ENCODE measurements at places on chromosomes 16 and 17.

GRCh38 chr17:57132663-57133062 lies 47.6 kb downstream of the AKAP1 start:
- DNase-seq = no peak

GRCh38 chr16:69890114-69890891 lies 60.8 kb upstream of the CLEC18A start:
- DNase-seq = peak; percentile 97

DNA sequence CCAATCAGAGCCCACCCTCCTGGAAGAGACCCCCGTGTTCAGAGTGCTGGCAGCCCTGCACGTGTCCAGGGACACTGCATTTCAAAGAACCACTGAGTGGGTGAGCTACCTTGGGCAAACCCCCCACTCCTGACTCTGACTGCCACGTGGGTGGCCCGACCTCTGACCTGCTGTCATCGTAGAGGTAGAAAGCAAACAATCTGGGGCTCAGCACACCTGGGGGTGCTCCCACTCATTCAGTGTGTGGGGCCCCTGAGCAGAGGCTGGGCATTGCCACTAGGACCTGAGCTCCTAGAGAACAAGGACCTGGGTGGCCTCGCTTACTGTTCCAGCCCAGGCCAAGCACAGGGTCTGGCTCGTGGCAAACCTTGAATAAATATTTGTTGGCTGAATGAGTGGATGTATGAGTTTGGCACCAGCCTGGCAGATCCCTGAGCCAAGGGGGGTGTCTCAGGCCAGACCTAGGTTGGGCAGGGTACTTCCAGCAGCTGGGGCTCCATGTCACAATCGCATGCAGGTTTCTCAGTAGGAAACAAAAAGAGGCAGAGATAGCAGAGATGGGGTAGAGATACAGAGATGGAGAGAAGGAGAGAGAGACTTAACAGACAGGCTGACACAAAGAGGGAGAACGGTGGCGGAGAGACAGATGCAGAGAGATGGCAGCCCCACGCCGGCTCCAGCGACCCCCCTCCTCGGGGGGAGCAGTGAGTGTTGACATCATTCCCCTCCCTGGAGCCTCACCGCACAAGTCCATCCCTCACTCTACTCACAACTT lies 5.4 kb upstream of the DRC7 start:
- DNase-seq = no peak

- peak; percentile 47 for DNase-seq
Measured at GRCh38 chr16:89599451-89599858, 14.0 kb upstream of the DPEP1 start.

- DNase-seq = peak; percentile 68
Measured at GRCh38 chr17:45234641-45235415, 13.1 kb downstream of the FMNL1 start.

DNA sequence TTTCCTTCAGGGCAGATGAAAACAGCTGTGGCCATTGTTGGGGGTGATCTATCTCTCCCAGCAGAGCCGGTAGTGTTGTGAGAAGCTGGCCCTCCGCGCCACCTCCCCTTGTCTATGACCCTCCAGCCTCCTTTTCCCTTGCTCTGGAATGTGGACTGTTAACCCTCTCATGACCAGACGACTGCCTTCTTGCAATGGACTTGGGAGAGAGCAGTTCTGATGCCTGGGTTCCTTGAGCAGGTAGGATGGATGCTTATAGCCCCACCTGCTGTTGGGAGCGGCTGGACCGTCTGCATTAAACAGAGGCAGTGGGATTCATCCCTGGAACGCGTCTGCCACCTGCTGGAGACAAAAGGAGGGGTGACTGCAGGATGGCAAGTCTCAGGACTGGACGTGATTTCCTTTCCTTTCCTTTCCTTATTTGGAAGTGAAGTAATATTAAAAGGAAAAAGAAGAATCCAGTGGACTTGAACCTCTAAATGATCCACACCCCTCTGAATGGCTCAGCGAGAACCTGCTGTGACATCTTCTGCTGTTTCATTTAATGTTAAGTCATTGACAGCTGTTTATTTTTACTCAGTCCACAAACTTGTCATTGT lies 1.8 kb upstream of the SOST start:
- DNase-seq = peak; percentile 83

DNA sequence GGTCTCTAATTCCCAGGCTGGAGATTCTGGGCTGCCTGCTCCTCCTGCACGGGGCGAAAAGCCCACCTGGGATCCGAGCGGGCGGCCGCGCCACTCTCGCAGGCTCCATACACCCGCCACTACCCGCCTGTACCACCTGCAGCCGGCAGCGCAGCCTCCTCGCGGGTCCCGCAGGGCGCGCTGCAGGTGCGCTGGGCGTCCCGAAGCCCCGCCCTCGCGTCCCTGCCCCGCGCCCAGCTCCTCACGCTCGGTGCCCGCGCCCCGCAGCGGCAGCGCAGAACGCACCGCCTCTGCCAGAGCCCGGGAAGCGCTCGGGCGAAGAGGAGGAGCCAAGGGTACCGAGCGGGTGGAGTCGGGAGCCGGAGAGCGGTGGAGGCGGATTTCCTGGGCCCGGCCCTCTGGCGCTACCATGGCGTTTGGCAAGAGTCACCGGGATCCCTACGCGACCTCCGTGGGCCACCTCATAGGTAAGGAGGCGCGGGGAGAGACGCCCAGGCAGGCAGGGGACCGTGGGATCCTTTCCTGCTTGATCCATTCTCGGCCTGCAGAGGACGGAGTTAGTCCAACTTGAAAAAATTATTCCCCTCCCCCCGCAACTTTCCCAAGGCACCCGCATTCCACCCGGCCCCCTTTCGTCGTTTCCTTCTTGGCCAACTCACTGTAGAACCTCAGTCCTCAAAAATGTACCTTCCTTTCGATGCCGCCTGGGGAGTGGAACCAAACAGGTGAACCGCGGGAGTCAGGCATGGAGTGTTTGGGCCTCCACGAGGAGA lies at the start of gene TOM1L1:
TOM1L1 (plus strand) TSS at position 396 of the 773 bp plus-strand sequence; CDS start at position 410, 14 bp downstream.
- peak; percentile 91 for DNase-seq

DNA sequence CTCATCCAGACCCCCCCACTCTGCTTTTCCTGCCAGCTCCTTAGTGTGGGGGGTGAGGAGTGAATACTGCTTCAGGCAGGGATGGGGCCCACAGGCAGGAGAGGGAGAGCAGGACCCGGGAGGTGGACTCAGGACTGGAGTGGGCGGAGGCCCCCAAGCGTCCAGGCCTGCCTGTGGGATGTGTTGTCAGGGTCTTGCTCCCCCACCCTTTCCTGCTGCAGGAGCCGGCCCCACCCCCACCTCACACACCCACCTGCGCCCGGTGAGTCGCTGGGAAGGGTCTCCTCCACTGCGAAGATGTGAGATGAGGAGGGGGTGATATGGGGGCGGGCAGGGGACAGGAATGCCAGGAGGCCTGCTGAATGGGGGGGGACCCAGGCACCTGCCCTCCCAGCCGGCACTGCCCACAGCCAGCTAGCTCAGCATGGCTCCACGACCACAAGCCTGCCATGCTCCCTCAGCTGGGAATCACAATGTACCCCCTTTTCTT lies 1.1 kb downstream of the FAM171A2 start:
- no peak for DNase-seq

GRCh38 chr17:45106096-45106495 lies 26.2 kb downstream of the PLCD3 start:
- DNase-seq = no peak

- no peak for DNase-seq
Measured at GRCh38 chr16:1437606-1438005, 6.7 kb downstream of the PERCC1 start.

DNA sequence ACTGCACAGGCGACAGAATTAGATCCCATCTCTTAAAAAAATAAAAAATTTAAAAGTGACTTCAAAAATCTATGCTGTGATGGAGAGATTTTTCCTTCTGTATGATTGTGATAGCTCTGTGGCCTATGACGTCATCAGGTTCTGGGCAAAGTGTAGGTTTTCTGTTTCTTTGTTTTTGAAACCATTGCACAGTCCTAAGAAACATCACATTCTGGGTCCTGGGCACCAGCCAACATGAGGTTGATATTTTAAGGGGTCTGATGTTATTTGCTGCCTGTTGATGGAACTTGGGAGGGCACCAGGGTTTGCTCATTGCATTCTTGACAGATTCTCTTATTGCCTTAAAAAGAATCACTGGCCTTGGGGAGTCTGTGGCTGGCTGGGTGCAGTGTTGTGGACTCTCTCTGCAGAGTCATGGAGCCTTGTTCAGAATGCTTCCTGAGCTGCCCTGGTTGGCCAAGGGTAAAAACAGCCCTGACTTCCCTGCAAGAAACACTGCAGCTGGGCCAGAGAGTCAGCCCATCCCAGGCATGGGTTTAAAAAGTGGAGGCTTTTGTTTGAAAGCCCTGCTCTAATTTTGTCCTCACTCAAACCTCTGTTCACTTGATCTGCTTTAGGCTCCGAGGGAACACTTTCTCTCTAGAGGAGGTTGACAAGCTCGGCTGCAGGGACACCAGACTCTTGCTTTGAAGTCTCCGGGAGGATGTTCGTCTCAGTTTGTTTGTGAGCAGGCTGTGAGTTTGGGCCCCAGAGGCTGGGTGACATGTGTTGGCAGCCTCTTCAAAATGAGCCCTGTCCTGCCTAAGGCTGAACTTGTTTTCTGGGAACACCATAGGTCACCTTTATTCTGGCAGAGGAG lies 10.5 kb upstream of the CYLD start:
- DNase-seq = no peak

- peak; percentile 71 for DNase-seq
Measured at GRCh38 chr17:70655176-70655958, 486.0 kb downstream of the KCNJ2 start.

GRCh38 chr16:53061256-53061655 lies 6.5 kb downstream of the CHD9 start:
- no peak for DNase-seq

GRCh38 chr16:66585481-66586239 lies 6.4 kb downstream of the CMTM2 start:
- DNase-seq = no peak

DNA sequence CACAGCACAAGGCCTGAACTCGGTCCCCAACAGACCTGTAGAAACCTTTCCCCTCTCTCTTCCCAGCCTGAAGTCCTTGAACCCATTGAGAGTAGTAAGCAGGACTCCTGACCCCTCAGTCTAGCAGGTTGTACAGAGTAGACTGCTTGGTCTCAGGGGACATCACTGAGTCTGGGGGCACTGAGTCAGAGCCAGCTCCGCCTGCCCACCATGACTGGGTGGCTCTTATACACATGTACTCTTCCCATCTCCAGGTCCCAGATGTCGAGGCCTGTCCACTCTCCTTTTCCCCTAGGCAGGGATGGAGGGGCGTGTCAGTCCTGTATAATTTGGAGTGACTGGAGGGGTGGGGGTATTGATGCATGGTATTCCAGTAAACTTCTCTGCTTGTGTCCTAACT lies 23.5 kb downstream of the LIG3 start:
- DNase-seq = no peak
